ENCODE measurements at places on chromosomes 4 and X. TPM values are rescaled to one million over a fixed set of nuclear protein-coding genes. Genes with fewer than 3 reads are reported as not detected.

HDX gene
- 2.3 TPM for total RNA-seq

GRCh38 chr4:67320645-67321044, 224.7 kb downstream of the CENPC start:
- DNase-seq: peak; percentile 34

DNA sequence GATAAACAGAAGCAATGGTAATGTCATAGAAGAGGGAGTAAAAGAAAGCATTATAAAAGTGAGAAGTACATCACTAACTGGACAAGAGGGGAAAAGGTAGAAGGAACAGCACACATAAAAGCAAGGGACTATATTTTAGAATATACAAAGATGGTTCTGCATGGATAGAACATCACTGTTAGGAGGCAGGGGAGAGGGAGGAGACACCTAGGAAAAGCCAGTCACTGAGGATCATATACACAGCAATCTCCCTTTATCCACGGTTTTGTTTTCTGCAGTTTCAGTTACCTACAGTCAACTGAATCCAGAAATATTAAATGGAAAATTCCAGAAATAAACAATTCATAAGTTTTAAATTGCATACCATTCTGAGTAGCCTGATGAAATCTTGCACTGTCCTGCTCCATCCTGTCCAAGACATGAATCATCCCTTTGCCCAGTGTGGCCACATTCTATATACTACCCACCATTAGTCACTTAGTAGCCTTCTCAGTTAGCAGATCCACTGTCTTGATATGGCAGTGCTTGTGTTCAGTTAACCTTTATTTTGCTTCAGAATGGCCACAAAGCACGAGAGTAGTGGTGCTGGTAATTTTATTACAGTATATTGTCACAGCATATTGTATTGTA, 74.2 kb downstream of the PPA2 start:
- DNase-seq: peak; percentile 92

DNA sequence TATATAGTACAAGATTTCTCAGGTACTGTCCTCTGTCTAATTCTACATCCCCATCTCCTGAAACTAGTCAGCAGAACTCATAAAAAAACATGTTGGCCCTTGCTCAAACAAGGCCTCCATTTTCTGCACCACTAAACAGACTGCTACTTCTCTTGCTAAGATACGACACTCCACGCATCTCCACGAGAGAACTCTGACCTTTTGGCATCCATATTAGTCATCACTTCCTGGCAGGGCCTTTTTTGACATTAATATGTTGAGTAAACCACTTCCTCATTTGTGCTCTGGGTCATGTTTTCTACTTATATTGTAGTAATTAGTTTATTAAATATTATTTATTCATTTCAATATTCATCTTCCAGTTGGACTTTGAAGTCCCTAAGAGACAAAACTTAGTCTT, 65.6 kb downstream of the DCAF8L1 start:
- no peak for DNase-seq

- DNase-seq: no peak
Measured at GRCh38 chrX:93242897-93243296, 430.5 kb downstream of the NAP1L3 start.

- no peak for DNase-seq
Measured at GRCh38 chr4:25654971-25655963, at the start of gene SLC34A2. Gene SLC34A2 (plus strand): TSS chr4:25655851. CDS start chr4:25662501, 6,650 bp downstream.

- DNase-seq: no peak
Measured at GRCh38 chrX:70041993-70042392, 7.7 kb downstream of the AWAT2 start.

GRCh38 chr4:160414496-160414895, 1311.6 kb downstream of the RAPGEF2 start:
- no peak for DNase-seq

DNA sequence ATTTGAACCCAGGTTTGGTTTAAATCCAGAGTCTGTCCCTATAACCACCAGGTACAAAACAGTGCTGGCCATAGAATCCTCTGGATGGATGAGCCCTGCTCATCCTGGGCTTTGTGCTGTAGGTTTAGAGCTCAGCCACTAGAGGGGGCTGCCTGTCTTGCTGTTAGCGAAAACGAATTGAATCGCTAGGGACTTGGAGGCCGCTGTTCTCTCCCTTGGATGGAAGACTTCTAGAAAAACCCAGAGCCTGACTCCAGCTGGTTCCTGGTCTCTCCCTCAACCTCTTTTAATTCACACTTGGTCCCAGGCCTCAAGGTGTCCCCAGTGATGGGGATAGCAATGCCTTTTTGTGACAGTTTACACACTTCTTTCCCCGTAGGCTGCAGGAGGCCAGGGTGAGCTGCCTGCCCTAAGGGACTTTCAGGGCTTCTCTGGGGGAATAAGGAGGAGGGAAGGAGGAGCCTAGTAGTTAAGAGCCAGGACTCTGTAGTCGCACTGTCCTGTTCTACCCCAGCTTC, 8.7 kb downstream of the RIPPLY1 start:
- DNase-seq: peak; percentile 79

GRCh38 chr4:36128689-36129088, 115.6 kb downstream of the ARAP2 start:
- peak; percentile 2 for DNase-seq

All from GM23248 (cell line).